Epithelial cell of alveolus of lung (primary cell): ENCODE measurements at places on chromosomes 5 and 9. TPM values are rescaled to one million over a fixed set of nuclear protein-coding genes. Genes with fewer than 3 reads are reported as not detected.

Gene SPATA24
- total RNA-seq, result 3.0 and 3.5 TPM in 2 replicates

Gene PCDHB8
- not detected in 2 replicates for total RNA-seq

Gene TMEM171
- 0.24 and 13.7 TPM in 2 replicates for total RNA-seq

Gene TIMD4
- total RNA-seq, result not detected in 2 replicates

Gene ANKRD34B
- total RNA-seq, result 0.13 TPM in 1 of 2 replicates, not detected in the other

Gene SPINK7
- not detected in 2 replicates for total RNA-seq

Gene LCNL1
- 1.9 TPM in 1 of 2 replicates, not detected in the other for total RNA-seq

Gene MCCC2
- 14.1 and 17.1 TPM in 2 replicates for total RNA-seq

Gene CSF2
- 6.2 TPM in 1 of 2 replicates, not detected in the other for total RNA-seq

Gene C1QTNF2
- 0.32 and 0.39 TPM in 2 replicates for total RNA-seq

Gene SLC46A2
- total RNA-seq, result not detected in 2 replicates

Gene GLRA1
- total RNA-seq, result not detected in 2 replicates

Gene EGFLAM
- 0.56 and 3.4 TPM in 2 replicates for total RNA-seq

Gene DMGDH
- total RNA-seq, result 0.72 and 1.2 TPM in 2 replicates

Gene CARD9
- 1.2 and 4.7 TPM in 2 replicates for total RNA-seq

Gene PCDHA13
- total RNA-seq, result not detected in 2 replicates

Gene CCDC183
- 1.1 TPM in 1 of 2 replicates, not detected in the other for total RNA-seq

Gene CAMK4
- total RNA-seq, result 3.9 and 7.3 TPM in 2 replicates

Gene PRSS3
- total RNA-seq, result 4.2 and 18.9 TPM in 2 replicates

Gene OMD
- not detected in 2 replicates for total RNA-seq

Gene CNTRL
- total RNA-seq, result 3.5 and 5.2 TPM in 2 replicates

Gene AK8
- total RNA-seq, result 0.13 and 0.88 TPM in 2 replicates

Gene PPP3R2
- total RNA-seq, result not detected in 2 replicates

Gene PDE6A
- total RNA-seq, result under 0.01 and 0.13 TPM in 2 replicates

Gene SV2C
- not detected in 2 replicates for total RNA-seq

Gene LHX3
- total RNA-seq, result not detected in 2 replicates

Gene LCN9
- total RNA-seq, result not detected in 2 replicates

Gene FBLL1
- 0.26 TPM in 1 of 2 replicates, not detected in the other for total RNA-seq

Gene FAM120AOS
- 31.9 and 32.5 TPM in 2 replicates for total RNA-seq

Gene DDX4
- not detected in 2 replicates for total RNA-seq
